ENCODE measurements at places on chromosomes 13 and 19. TPM values are rescaled to one million over a fixed set of nuclear protein-coding genes. Genes with fewer than 3 reads are reported as not detected.

The MARCHF2 gene
- total RNA-seq, result 24.9 TPM

- peak overlapping the region; percentile 86 for H3K27ac ChIP-seq
- peak; percentile 95 for DNase-seq
- peaks cover 67% of the 10 kb centered on the region for H3K4me1 ChIP-seq
Measured at GRCh38 chr13:110347535-110348308, 40.6 kb downstream of the COL4A2 start.

DNA sequence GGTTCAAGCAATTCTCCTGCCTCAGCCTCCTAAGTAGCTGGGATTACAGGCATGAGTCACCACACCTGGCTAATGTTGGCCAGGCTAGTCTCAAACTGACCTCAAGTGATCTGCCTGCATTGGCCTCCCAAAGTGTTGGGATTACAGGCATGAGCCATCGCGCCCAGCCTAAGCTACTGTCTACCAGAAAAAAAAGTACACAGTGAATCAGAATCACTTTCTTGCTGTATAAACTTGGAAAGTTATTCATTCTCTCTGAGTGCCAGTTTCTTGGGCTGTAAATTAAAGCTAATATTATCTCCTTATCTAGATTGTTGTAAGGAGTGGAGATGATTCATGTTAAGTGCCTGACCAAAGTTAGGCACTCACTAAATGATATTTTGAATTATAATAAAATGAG, 242.8 kb downstream of the ENOX1 start:
- H3K27me3 ChIP-seq, result no peaks in the 10 kb centered on the region
- DNase-seq, result peak; percentile 64
- no peak overlapping the region for H3K4me3 ChIP-seq

DNA sequence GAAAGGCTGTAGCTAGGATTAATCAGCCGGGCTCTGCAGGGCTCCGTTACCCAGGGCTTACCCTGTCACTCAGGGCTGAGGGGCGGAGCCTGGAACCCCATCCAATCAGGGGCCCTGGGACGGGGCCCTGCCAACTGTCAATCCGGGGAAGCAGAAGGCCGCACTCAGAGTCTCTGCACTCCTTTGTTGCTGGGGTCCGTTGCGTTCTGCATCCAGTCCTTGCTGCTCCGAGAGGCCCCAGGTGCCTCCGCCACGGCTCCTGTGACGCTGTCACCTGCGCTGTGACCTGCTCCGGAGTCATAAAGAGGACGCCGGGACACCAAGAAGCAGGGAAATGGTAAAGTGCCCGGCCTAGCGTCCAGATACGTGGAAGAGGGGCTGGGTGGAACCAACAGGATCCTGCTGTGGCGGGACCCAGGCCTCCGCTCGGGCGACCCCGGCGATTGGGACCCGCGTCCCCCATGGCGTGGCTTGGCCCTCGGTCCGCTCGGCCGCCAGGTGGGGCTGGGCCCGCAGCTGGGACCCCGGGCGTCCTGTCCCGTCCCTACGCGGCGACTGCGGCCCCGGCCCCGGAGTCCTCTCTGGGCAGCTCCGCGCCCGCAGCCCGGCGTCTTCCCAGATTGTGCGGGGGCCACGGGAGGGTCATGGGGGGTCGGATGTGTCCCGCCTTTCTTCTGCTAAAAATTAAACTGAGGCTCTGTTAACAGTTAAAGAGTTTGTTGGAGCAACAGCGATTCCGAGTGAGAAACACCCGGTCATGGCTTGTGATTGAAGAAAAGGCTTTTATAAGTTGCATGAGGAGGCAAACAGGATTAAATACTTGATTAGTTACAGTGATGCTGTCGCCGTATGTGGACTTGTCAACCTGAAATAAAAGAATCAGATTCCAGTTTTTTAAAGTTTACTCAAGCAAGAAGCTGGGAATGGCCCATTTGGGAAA, at the start of gene ZNF491:
ZNF491 (plus strand) TSS at position 133 of the 940 bp plus-strand sequence. CDS start 7,431 bp downstream, outside the sequence.
- H3K4me3 ChIP-seq, result peak within 1 kb of the TSS; percentile 95
- H3K27me3 ChIP-seq, result no peaks in the 10 kb centered on the region
- H3K4me1 ChIP-seq, result peaks cover 17% of the 10 kb centered on the region
- peaks cover 22% of the 10 kb centered on the region for H3K36me3 ChIP-seq
- DNase-seq, result peak; percentile 84

- H3K27me3 ChIP-seq, result peaks cover 13% of the 10 kb centered on the region
- H3K4me3 ChIP-seq, result no peak overlapping the region
- H3K36me3 ChIP-seq, result no peaks in the 10 kb centered on the region
- no peaks in the 10 kb centered on the region for H3K4me1 ChIP-seq
- DNase-seq, result no peak
Measured at GRCh38 chr19:39727070-39727800, 10.6 kb downstream of the CLC start.

- no peaks in the 10 kb centered on the region for H3K36me3 ChIP-seq
- H3K27ac ChIP-seq, result no peak overlapping the region
- peaks cover 4% of the 10 kb centered on the region for H3K27me3 ChIP-seq
- no peak overlapping the region for H3K4me3 ChIP-seq
- H3K4me1 ChIP-seq, result no peaks in the 10 kb centered on the region
- DNase-seq, result no peak
Measured at GRCh38 chr13:38951525-38952313, 38.9 kb downstream of the STOML3 start.

GRCh38 chr13:71621174-71622124, 245.6 kb downstream of the DACH1 start:
- H3K27me3 ChIP-seq, result no peaks in the 10 kb centered on the region
- no peak for DNase-seq
- no peaks in the 10 kb centered on the region for H3K36me3 ChIP-seq

DNA sequence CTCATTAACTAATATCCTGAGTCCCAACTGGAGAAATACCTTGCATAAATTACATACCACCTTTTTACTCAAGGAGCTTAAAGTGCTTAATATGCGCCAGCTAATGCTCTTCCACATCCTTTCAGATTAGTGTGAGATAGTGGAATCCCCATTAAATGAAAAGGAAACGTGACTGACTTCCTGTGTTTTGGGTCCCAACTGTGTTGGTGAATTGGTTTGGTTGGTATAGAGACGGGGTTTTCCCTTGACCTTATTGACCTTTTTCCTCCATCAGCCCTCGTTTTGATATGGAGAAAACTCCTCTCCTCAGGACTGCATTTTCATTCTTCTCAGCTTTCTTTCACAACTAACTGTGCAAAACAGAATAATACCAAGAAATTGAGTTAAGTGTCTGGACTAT, 163.5 kb downstream of the PAN3 start:
- H3K36me3 ChIP-seq, result peaks cover 16% of the 10 kb centered on the region
- peaks cover 2% of the 10 kb centered on the region for H3K27me3 ChIP-seq
- no peak overlapping the region for H3K4me3 ChIP-seq
- no peak overlapping the region for H3K27ac ChIP-seq
- H3K4me1 ChIP-seq, result 0 out of 2 replicates have a peak, but pooled peaks cover 5% of the 10 kb centered on the region

The LPAR2 gene
- 2.6 TPM for total RNA-seq

DNA sequence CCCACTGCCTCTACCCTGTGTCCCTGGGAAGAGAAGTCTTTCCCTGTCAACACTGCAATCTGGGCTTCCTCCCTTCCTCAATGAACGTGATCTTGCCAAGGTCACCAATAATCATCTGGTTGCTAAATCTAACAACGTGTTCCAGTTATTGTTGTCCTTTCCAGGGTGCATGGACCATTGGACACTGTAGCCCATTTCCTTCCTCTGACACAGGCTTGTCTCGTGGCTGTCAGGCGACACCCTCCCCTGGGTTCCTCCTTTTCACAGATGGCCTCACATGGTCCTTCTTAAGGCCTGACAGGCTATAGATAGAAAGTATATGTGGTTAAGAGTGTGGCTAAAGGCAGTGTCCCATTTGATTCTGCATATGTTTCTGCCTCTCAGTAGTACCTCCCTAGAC, 67.7 kb upstream of the STARD13 start:
- no peak for DNase-seq
- no peaks in the 10 kb centered on the region for H3K36me3 ChIP-seq
- H3K27ac ChIP-seq, result no peak overlapping the region
- H3K27me3 ChIP-seq, result no peaks in the 10 kb centered on the region

DNA sequence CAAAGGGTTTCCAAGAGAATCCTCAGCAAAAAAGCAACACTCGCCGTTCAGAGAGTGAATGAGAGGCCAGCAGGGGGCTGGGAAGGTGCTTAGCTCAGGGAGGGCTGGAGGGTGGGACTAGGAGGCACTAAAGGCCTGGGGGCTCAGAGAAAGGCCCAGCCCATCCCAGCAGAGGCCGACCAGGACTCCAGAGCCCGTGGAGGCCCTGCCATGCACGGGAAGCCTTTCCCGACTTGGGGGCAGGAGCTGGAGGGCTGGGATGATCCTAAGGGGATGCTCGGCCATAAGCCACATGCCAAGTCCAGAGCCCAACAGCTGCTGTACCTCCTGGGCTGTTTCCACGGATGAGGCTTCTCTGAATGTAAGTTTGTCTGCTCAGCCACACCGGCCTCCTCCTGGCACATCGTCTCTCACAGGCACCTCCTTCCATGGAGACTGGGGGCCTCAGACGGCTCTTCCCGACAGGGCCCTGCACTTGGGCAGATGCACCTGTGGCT, 19.5 kb downstream of the RASA3 start:
- peaks cover 89% of the 10 kb centered on the region for H3K4me1 ChIP-seq
- no peak for DNase-seq
- peak overlapping the region; percentile 57 for H3K4me3 ChIP-seq
- H3K27me3 ChIP-seq, result peaks cover 9% of the 10 kb centered on the region
- peak overlapping the region; percentile 98 for H3K27ac ChIP-seq

The SIGLEC10 gene
- total RNA-seq, result not detected

GRCh38 chr13:43284162-43284561, 260.8 kb downstream of the DNAJC15 start:
- H3K4me1 ChIP-seq, result peaks cover 47% of the 10 kb centered on the region
- peak overlapping the region; percentile 60 for H3K27ac ChIP-seq
- no peaks in the 10 kb centered on the region for H3K36me3 ChIP-seq
- H3K4me3 ChIP-seq, result peak overlapping the region; percentile 68
- H3K27me3 ChIP-seq, result no peaks in the 10 kb centered on the region

The COX7A1 gene
- total RNA-seq, result 133 TPM

The PSPN gene
- 2.2 TPM for total RNA-seq

DNA sequence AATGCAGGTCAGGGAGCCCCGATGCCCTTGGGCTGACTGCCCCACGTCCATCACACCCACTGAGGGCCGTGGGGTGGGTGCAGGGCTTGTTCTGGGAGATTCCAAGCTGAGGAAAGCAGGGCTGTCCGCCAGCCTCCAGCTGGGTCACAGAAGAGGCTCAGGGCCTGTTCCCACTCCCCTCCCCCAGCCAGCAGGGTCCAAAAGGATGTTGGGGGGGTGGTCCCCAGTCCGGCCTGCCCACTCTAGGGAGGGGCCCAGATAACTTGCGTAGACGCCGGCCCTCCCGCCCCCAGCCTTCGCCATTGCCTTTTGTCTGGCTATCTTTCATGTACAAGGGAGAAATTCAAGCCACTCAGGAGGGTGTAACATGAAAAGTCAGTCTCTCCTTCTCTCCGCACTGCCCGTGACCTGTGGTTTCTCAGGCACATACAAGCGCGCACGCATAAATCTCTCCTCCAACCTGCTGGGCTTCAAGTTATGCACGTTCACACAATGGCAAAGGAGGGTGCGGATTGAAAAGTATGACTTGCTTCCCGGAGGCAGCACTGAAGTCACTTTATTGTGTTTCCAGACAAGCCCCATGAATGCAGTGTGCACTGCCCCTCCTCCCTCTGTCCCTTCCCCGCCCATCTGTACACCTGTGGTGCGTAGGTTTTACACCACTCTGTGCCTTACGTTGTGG, 20.2 kb downstream of the CARM1 start:
- no peak for DNase-seq
- no peaks in the 10 kb centered on the region for H3K36me3 ChIP-seq
- H3K4me1 ChIP-seq, result peaks cover 17% of the 10 kb centered on the region
- H3K27ac ChIP-seq, result no peak overlapping the region
- no peak overlapping the region for H3K4me3 ChIP-seq

The PRTN3 gene
- not detected for total RNA-seq

The RPL18 gene
- total RNA-seq, result 1,515 TPM

DNA sequence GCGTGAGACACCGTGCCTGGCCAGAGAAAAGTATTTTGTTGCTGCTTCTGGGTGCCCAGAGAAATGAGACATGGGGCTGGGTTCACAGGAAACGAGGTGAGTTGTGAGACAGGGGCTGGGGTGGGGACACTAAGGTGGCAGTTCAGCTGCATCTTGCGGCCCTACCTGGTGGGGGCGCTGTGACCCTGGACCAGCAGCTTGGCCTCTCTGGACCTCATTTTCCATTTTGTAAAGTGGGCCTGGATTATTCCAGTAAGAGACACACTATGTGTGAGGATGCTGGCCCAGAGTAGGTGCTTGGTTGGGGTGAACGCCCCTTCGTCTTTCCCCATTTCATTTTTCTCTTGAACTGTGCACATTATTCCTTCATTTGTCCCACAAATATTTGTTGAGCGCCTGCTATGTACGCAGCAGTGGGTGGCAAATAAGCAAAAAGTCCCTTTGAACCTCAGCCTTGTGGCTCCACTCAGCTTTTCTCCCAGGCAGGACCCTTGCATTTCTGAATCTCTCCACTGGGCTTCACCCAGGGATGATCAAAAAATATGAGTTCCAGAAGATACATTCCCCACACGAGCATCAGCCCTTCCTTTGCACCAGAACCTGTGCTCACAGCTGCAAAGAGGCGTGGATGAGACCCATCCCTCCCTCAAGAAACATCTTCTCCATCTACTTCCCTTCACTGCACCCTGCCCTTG, 26.6 kb upstream of the OR10H1 start:
- no peak overlapping the region for H3K4me3 ChIP-seq
- no peak overlapping the region for H3K27ac ChIP-seq
- peaks cover 7% of the 10 kb centered on the region for H3K4me1 ChIP-seq
- no peak for DNase-seq
- H3K27me3 ChIP-seq, result peaks cover 4% of the 10 kb centered on the region
- H3K36me3 ChIP-seq, result no peaks in the 10 kb centered on the region

The CYP2A6 gene
- not detected for total RNA-seq

The ZNF536 gene
- total RNA-seq, result not detected

DNA sequence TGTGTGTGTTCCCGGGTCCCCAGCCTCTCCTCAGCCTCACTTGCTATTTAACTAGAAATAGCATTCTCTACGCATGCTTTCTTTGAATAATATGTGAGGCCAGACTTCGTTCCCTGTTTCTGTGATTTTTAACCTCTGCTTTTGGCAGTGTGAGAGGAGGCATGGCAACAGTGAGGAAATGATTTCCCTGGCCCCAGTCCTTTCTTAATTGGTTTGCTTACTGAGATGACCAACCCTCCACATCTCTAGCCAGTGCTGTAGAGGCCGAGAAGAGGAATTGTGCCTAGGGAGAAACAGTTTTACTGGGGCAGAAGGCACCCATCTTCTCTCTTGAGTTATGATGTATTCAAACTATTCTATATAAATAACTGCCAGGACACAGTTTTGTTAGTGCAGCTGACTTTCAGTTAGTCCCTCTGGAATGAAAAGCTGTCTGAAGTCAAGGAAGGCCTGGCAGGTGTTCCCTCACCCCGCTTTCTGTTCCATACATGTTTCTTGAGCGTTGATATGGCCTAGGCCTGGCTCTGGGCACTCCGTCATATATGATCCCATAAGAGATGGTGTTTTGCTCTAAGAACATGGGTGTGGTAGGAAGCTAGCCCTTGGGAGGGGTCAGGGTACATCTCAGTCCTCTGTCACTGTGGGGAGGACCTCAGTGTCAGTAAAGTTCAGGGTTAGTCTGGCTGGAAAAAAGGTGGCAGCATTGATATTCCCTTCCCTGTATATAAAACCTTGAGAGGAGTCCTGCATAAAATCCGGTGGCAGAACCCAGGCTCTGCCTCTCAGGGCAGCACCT, 73.7 kb upstream of the NPAS1 start:
- no peak for DNase-seq
- H3K4me1 ChIP-seq, result peaks cover 46% of the 10 kb centered on the region
- peak overlapping the region; percentile 85 for H3K27ac ChIP-seq
- H3K27me3 ChIP-seq, result no peaks in the 10 kb centered on the region
- H3K36me3 ChIP-seq, result peaks cover 31% of the 10 kb centered on the region

Data from HFFc6 (cell line).